ENCODE measurements at places on chromosomes 2 and 18.

DNA sequence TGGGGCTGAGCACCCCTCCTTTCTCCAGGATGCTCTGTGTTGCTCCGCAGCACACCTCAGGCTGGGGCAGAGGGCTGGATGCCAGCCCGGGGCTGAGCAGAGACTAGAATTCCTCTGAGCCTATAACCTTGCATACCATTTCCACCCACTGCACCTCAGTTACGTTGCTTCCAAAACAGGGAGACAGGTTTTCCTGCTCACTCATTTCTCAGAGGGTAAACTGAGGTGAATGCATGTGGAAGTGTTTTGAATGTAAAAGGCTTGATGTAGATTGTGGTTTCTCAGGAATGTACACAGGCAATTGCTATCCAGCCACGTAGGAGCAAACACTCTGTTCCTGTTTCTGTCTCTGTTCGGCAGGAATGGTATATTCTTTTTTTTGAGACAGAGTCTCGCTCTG lies 45.3 kb downstream of the EDAR start:
- no peak for DNase-seq

DNA sequence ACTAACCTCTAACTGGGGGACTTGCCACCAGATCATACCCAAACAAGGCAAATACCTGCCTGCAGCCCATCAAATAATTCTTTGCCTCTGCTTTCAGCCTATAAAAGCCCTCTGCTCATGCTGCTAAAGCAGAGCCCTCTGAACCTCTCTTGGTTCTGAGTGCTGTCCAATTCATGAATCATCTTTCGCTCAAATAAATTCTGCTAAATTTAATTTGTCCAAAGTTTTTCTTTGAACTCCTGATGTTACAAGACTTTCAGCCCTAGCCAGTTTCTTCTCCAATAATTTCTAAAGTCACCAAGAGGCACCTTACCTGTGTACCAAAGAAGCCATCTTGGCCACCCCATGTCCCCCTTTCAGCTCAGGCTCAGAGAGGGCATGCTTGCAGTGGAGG lies 72.0 kb downstream of the MRO start:
- no peak for DNase-seq

DNA sequence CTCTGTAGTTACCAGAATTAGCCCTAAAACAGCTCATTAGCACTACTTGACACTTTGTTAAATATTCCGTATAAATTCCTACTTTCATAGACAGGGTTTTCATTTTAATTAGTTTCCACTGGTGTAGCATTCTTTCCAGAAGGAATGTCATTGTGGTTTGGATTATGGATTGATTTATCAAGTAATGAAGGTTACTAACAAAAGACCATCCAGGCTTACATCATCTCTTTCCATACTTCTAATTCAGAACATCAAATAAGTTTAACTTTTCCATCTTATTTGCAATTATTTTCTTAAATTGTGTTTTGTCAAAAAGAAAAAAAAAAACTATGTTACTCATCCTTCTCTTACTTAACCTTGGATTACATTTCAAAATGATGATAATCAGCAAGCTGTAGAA lies 231.8 kb upstream of the SPOPL start:
- no peak for DNase-seq

- no peak for DNase-seq
Observed at GRCh38 chr18:2847317-2848246, 776 bp downstream of the EMILIN2 start.

DNA sequence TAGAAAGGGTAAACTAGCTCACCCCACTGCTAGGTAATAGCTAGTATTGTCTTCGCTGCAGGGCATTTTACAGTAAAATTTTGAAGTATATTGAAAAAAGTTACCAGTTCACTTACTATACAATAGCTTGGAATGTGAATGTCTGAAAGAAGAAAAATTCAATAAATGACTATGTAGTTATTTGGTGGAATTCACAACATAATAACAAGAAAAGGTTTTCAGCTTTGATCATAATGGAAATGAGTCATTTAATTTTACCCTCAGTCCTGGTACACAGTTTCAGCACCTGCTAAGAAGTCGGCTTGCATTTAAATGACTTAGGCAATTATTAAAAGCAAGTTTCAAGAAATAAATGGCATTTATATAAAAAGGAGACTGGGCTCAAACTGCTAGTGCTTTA lies 90.4 kb downstream of the NUP35 start:
- no peak for DNase-seq

GRCh38 chr2:223262946-223263345 lies 211.0 kb downstream of the KCNE4 start:
- no peak for DNase-seq

DNA sequence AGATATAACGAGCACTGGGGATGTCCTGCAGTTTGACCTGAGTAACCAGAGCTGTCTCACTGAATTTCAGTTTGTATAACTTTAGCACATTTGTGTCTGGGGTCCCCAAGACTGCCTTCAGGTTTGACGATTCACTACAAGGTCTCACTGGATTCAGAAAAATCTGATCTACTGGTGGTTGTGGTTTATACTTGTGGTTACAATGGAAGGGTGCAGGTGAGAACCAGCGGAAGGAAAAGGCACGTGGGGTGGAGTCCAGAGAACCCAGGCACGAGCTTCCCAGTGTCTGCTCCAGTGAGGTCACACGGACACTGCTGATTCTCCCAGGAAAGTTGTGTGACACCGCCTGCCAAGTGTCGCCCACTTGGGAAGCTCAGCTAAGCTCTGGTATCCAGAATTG lies 126.0 kb downstream of the ZNF236 start:
- DNase-seq = no peak

- DNase-seq = no peak
Observed at GRCh38 chr18:42177390-42177789, 222.4 kb downstream of the PIK3C3 start.

GRCh38 chr18:13374468-13375301 lies 156.1 kb downstream of the LDLRAD4 start:
- peak; percentile 5 for DNase-seq

DNA sequence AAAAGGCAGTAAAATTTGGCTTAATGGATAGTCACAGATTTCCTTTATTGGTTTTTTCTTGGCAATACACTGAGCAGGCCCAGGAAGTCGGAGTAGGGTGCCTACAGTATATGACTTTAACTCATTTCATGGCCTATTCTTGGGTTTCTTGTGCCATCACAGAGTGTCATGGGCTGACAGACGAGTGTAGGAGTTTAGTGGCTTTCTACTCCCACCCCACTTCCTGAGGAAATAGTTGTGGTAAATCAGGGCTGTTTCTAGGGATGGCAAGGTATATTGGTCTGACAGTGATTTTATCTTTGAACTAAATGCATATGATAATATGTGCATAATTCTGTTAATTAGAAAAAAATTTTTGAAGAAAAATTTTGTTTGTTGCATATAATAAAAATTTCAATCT lies 100.1 kb downstream of the PLCL1 start:
- DNase-seq = no peak

GRCh38 chr2:36570416-36570815 lies 27.6 kb downstream of the FEZ2 start:
- no peak for DNase-seq

DNA sequence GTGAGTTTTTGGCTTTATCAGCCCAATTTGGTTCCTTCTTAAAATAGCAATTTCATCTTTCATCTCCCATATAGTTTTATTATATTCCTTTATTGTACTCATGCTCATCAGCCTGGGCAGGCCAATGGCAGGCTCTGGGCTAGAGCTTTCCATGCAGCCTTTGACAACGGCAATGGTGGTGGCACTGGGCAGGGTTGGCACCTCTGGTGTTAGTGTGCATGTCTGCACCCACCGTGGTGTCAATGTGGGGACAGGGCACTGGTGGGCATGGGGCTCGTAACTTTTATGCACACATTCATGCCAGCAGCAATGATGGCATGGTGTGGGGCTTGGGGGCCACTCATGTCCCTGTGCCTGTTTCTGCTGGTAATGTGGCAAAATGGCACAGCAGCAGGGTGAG lies 1305.4 kb downstream of the DSC3 start:
- no peak for DNase-seq

DNA sequence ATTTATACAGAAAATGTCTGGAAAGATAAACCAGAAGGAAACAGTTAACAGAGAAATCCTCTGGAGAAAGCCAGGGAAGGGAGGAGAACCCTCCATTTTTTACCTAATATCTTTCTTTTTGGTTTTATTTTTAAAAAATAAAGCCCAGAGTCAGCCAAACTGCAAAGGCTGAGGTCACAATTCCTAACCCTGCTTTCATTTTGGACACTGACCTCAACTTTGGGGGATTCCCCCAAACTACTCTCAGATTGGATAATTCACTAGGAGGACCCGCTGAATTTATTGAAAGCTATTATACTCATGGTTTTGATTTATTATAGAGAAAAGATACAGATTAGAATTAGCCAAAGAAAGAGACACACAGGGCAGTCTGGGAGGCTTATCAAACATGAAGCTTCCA lies 93.3 kb upstream of the SP3 start:
- no peak for DNase-seq

DNA sequence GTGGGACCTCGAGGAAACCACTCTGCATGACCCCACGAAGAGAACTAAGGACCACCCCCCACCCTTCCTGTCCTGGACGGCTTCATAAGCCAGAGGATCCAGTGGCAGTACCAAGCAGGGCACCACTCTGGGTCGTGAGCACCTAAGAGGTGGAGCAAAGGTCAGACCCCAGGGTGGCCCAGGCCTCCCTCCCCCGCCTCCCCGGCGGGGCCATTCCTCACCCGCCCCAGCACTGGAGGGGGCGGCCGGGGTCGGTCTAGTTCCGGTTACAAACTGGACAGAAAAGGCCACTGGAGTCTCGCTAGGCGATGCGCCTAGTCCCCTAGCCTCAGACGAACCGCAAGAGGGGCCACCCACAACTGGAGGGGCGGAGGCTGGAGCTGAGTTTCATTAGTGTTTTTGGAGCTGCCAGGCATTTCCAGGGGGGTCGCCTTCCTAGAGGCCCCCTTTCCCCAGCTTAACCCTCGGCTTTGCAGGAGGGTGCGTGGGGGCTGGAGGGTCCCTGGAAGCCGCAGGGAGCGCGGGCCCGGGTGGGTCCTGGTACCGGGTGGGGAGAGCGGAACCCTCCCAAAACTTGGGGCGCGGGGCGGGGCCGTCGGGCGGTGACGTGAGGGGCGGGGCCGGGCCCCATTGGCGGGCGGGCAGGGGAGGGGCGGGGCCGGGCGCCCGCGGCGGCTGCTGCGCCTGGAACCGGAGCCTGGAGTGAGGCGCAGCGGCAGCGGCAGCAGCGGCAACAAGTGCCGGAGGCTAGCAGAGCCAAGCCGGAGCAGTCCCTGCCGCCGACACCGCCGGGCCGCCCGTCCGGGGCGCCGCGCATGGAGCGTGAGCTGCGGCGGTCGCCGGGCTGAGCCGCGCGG lies at the start of gene B3GNT2:
B3GNT2 (plus strand) TSS at position 695 of the 857 bp plus-strand sequence. CDS start 26,106 bp downstream, outside the sequence.
- peak; percentile 39 for DNase-seq

DNA sequence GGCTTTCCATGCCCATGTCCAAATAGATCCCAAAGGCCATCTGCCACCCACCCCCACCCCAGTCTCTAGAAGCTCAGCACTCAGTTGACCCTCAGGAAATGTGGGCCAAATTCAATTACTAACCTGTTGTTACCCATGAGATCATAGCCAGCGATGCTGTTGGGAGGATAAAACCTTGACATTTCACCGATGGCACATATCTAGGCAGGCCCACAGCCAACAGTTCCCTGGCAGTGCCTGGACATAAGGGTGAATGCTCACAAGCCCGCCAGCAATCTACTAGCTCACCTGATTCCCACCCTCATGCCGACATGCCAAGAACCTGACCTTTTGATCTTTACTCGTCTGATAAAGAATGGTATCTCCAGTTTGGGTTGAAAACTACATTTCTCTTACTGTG lies 11.8 kb upstream of the ACOXL start:
- DNase-seq = no peak

DNA sequence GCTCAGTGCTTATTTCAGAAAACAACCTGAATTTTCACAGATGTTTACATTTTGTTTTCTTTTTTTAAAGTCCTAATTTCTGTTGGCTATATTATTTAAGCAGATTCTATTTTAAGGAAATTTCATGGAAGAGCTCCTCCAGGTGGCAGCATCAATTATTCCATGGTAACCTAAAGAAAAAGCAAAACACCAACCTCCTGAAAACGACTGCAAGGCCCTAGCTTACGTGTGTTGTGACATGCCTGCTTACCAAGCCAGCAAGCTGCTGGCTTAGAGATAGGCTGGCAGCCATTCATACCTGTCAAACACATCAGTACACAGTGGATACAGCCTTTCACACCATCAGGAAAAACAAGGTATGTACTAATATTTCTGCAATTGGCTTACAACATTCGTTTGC lies 64.9 kb downstream of the LPIN2 start:
- peak; percentile 38 for DNase-seq

- no peak for DNase-seq
Observed at GRCh38 chr18:22564036-22564435, 146.3 kb upstream of the CTAGE1 start.

- DNase-seq = no peak
Observed at GRCh38 chr2:240833724-240834285, 13.8 kb upstream of the KIF1A start.

GRCh38 chr2:215280326-215280725 lies 31.5 kb upstream of the ATIC start:
- DNase-seq = no peak

GRCh38 chr18:78878335-78878734 lies 101.3 kb upstream of the SALL3 start:
- no peak for DNase-seq

DNA sequence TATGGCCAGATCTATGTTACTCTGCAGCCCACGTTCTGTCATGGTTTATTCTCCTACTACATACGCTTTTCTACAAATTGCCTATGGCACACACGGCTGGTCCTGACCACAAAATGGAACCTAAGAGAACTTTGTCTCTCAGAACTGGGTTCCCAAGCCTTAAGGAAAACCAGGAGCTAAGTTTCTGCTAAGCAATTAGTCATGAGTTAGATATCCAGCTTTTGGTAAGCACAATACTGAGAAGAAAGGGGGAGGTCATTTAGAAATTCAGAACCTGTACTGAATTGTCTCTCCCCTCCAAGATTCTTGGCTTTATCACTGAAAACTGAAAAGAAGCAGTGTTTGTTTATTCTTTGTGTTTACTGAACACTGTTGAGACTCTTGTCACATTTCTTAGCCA lies 283.5 kb upstream of the TANK start:
- no peak for DNase-seq

GRCh38 chr2:44745922-44746766 lies 195.4 kb upstream of the SIX3 start:
- DNase-seq = no peak

GRCh38 chr18:64993695-64994094 lies 757.1 kb upstream of the CDH7 start:
- no peak for DNase-seq

DNA sequence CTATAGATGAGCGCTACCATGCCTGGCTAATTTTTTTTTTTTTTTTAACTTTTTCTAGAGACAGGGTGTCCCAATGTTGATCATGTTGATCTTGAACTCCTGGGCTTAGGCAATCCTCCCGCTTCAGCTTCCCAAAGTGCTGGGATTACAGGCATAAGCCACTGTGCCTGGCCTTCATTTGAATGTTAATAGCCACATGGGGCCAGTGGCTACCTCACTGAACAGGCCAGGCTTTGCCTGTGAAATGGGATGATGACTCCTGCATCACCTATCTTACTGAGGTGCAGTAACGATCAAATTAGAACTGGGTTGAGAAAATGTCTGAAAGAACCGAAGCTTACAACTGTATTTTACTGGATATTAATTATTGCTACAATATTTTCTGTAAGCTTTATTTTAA lies 278.7 kb downstream of the TCF4 start:
- no peak for DNase-seq

Measured in NCI-H1694 treated with DMSO at 0.1 percent for 48 hours (cell line).